ENCODE measurements at places on chromosomes 16 and 17.

- no peak for DNase-seq
Measured at GRCh38 chr17:48244121-48244711, 136.7 kb downstream of the SNX11 start.

GRCh38 chr16:89808475-89808874 is 8.0 kb downstream of the FANCA start:
- no peak for DNase-seq

GRCh38 chr16:51150888-51151320 is at the start of gene SALL1:
TSS of gene SALL1 (minus strand) at chr16:51151270. CDS start at chr16:51151241, 29 bp downstream.
- no peak for DNase-seq

DNA sequence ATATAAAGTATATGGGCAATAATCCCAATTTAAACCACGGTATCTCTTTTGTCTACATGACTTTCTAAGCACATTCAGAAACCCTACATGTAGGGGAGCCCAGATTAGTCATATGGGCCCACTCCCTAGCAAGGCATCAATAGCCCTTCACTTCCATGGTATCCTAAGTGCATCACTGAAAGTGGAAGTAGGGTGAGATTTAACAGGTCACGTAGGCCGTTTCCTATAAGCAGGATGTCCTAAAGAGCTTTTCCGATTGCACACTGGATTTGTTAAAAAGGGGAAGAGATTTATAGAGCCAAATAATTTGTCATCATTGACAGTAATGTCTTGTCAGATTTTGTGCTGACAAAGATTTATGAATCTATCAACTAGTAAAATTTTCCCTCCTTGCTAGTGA is 39.0 kb downstream of the CA4 start:
- no peak for DNase-seq

GRCh38 chr16:734208-734980 is 6.4 kb downstream of the CIAO3 start:
- no peak for DNase-seq

GRCh38 chr16:19698480-19699465 is 19.3 kb downstream of the KNOP1 start:
- no peak for DNase-seq

DNA sequence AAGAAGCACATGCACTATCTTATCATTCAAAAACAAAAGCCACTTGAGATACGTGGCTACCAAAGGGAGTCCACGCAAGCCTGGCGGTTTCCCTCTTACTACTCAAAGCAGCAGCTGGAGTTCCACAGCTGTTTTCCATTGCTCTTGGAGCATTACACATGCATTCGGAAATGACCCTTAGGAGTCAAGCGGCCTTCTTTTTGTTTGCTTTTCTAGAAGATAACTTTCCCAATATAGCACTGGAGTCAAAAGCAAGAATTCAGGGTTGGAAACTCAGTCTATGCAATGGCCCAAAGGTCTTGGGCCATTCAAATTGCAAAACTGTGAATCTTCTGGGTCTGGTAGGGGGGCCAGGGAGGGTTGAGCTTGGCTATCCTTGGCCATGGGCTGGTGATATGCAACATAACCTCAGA is 97.8 kb upstream of the MAF start:
- DNase-seq = no peak

GRCh38 chr16:89114159-89114981 is 20.7 kb downstream of the ACSF3 start:
- no peak for DNase-seq

GRCh38 chr17:62995377-62995885 is 29.4 kb downstream of the TANC2 start:
- DNase-seq = no peak

GRCh38 chr16:2492292-2492691 is 17.4 kb downstream of the TBC1D24 start:
- no peak for DNase-seq

- DNase-seq = no peak
Measured at GRCh38 chr16:85090181-85090580, 22.1 kb downstream of the CIBAR2 start.

DNA sequence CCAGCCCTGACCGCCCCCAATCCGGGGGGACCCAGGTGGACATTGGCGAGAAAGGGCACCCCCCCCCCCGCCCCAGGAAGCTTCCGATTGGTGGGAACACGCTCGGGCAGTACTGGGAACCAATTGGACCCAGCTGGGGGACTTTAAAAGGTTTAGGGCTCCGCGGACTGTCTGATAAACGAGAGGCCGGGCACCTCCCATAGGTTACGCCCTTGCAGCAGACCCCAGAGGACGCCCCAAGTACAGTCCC is 245 bp downstream of the TMEM256 start:
- DNase-seq = no peak

- DNase-seq = no peak
Measured at GRCh38 chr16:22672830-22673210, 141.1 kb upstream of the HS3ST2 start.

- DNase-seq = peak; percentile 93
Measured at GRCh38 chr16:84699712-84700445, at the start of gene USP10. TSS of gene USP10 (plus strand) at chr16:84700000. CDS start at chr16:84700091, 91 bp downstream.

- DNase-seq = no peak
Measured at GRCh38 chr16:55909876-55910275, 34.7 kb upstream of the CES5A start.

DNA sequence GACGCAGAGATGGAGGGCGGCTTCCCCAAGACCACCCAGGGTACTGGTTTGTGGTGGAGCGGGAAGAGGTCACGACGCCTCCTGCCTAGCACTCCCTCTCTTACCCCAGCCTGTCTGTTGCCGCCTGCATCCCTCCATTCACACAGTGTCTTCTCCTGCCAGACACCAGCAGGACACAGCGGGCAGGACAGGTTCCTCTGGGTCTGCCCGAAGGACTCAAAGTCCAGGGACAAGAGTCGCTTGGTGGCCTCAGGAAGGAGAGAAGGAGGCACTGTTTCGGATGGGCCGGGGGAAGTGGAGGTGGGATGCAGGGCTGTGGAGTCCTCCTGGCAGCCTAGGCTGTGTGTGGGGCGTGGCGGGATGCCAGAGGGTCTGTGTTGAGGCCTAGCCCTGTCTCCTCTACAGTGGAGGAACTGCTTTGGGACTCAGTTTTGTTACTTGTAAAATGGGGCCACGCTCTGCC is 19.6 kb upstream of the TNS4 start:
- no peak for DNase-seq

DNA sequence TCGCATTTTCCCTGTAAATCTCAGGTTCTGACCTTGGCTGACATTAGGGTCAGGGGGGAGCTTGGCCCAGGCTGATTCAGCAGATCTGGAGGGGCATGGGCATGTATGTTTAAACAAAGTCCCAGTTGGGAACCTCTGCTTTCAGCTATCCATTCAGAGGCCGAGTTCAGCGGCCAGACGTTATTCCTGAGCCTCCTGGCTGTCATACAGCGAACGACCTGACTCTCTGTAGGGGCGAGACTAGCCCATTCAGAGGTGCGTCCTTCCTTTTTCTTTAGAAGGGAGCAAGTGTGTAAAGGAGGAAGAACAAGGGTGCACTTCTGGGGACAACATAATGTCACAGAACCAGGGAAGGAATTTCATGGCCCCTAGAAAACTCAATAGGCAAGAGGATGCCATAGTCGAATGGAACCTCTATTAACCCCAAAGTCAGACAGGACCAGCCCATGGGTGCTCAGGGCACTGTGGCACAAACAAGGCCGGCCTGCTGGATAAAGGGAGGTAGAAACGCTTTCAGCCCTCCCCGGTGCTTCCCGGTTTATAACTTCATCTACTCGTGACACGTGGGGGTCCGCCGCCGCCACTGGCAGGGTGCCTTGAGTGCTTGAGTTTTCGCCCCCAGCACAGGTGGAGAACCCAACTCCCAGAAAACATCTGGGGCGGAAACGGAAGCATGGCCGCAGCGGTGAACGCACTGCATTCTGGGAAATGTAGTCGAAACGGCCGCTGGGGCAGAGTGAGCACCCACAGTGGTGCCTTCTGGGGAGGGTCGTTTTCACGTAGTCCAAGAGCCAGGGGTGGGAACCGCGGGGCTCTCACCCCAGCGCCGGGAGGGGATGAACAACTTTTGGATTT is 33.2 kb upstream of the PLCG2 start:
- DNase-seq = peak; percentile 88

- DNase-seq = no peak
Measured at GRCh38 chr16:48444574-48444973, 59.4 kb upstream of the SIAH1 start.

DNA sequence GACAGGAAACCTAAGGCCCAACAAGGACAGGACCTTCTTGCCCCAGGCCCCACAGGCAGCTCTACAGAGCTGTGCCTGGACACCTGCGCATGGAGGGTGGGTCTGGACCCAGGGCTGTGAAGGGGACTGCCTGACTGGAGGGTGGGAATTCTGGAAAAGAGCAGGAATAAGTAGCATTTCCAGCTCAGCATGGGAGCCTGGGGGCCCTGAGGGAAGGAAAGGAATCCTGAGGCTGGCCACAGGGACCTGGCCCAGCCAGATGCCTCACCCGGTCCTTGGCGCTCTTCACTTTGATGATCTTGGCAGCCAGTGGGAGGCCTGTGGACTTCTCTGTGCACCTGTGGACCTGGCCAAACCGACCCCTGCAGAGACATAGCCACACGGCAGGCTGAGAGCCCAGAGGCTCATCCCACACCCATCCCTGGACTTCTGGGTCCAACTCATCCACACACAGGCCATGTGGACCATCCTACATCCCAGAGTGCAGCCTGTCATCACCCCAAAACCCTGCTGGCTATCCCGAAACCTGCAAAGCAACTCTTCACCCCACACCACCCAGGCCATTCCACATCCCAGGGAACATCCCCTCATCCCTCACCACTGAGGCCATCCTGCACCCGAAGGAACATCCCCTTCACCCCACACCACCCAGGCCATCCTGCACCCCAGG is 18.7 kb downstream of the MYLK3 start:
- DNase-seq = peak; percentile 15

- no peak for DNase-seq
Measured at GRCh38 chr16:80082906-80083305, 457.9 kb upstream of the DYNLRB2 start.

DNA sequence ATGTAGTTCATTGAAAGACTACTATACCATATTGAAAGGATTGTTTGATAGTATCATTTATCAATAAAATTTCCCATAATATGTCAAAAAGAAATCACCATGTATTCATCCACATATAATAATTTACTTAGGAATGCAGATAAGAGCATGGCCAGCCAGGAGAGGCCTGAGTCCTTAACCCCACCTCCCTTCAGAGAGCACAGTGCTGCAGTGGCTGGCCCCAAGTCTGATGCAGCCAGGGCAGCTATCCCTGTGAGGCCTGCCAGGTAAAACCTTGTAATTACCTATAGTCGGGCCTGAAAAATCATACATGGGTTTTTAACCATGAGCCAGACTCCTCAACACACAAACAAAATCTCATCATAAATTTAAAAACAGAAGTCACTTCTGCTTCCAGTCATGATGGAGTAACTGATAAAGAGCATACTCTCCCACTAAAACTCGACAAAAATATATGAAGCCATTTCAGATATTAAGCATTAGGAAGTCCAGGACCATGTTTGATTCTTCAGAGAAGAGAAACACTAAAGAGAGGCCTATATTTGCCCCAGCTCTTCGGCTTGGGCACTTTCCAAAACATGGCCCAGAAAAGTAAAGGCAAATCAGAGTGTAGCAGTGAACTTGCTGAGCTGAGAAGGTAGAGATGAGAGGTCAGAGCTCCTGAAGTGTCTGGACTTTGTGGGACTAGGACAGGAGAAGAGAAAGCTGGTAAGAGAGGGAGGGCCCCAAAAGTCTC is 40.9 kb upstream of the CCNF start:
- no peak for DNase-seq

GRCh38 chr17:81999976-82000802 is 22.5 kb downstream of the CENPX start:
- DNase-seq = no peak

DNA sequence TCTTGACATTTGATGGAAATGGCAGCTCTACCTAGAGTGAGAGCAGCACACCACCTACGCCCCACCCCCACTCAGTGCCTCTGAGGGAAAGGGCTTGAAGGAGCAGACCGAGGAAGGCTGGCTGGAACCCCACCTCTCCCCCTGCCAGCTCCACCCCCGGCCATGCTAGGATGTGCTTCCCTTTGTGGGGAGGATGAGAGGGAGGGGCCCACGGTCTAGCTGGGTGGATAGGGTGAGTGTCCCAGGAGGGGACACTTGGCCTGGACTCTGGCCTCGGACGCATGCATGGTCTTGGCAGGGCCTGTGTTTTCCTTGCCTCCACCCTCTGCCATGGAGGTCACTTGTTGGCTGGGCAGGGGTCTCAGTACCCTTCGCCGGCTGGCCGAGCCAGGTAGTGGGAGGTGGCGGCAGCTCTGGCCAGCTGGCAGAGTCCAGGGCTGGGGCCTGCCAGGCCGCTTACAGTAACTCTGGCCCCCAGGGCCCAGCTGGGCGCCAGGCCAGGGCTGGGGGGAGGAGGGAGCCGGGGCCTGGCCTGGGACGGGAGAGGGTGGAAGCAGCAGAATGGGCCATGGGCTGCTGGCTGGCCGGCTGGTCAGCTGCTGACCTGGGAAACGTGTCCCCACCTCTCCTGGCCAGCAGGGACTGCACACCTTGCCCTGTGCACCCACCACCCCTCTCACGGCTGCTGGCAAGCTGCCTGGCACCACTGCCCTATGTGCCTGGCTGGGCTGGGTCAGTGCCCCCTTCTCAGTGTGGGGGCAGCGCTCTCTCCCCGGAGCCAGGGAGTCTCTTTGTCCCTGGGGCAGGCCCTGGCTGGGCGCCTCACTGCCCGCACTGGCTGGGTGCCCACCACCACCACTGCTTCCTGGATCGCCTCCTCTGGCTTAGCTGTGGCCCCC is 23.0 kb downstream of the RARA start:
- DNase-seq = no peak

- DNase-seq = peak; percentile 82
Measured at GRCh38 chr16:67842509-67843342, 606 bp downstream of the THAP11 start.

Data from activated CD8-positive, alpha-beta memory T cell treated with anti-CD3 and anti-CD28 coated beads, Interleukin-2, amount 50 U/mL, for 48 hours (primary cell).